Right renal cortex interstitium (tissue), 3 donors: ENCODE measurements at places on chromosomes 6 and 20.
A peak's percentile ranks its signal among the peaks of the same experiment; 100 is the strongest.

DNA sequence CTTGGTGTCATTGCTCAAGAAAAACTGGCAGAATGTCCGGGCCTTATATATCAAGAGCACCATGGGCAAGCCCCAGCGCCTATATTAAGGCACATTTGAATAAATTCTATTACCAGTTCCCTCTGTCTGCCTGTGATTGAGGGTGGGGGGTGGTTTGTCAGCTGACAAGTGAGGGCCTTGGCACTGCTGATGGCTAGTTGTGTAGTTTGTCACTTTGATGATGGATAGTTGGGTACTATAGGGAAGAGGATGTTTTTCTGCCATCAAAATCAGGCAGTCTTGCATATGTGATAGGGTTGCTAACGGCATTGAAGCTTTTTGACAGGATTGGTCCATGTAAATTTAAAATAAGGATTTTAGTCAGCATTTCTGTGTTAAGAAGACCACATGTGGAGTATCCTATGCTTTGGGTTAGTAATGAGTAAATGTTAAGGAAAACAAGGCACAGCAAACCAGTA lies 2.5 kb downstream of the RPL10A start:
- DNase-seq = no peak

DNA sequence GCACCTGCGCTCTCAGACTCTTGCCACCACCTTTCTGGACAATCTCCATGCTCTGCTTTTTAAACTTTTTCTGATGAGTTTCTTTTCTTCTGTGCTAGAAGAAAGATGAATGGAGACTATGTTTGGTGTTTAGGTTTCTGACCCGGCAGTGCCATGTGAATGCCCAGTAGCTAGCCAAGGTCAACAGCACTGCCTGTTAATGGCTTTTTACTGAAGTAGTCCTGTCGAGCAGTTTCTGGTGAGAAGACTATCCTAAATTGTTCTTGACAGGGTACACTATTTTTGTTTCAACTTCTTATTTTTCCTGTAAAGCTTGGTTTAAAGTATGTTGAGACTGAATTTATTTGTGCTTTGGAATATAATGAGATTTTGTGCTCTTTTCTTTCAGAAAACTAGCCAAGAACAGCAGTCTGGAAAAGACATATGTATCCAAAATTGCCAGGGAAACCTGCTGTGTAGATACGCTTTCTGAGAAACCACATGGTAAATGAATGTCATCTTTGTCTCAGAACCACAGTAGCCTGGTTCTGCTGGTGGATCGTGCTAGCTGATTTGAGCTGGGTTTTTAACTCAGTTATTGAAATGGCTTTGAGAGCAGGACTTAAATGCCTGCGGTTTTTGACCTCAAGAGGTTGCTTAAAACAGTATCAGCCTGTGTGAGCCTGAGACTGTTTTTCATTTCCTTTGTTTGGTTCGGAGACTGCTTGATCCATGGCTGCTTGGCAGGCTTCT lies 48.1 kb downstream of the KCNS1 start:
- DNase-seq = no peak

DNA sequence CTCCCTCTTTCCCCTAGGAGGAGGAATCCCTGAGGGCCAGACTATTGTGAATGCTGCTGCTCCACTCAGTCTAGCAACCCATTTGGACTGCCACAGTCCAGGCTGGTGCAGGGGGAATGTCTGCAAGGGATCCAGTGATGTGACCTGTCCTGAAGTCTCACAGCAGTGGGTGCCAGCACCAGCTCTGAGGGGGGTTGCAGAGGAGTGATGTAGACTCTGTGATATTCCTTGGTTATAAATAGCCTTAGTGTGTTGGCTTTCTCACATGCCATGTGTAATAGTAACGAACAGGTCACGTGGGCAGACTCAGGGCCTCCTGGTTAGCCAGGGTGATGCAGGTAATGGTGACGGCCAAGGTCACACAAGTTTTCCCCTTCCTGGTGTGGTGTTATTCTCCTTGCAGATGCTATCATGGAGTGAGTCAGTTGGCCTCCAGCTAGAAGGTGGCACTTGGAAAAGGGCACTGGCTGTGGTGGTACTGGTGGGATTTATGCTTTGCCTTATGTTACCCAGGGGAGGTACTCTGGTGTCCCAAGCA lies 404.4 kb downstream of the UTRN start:
- no peak for DNase-seq

DNA sequence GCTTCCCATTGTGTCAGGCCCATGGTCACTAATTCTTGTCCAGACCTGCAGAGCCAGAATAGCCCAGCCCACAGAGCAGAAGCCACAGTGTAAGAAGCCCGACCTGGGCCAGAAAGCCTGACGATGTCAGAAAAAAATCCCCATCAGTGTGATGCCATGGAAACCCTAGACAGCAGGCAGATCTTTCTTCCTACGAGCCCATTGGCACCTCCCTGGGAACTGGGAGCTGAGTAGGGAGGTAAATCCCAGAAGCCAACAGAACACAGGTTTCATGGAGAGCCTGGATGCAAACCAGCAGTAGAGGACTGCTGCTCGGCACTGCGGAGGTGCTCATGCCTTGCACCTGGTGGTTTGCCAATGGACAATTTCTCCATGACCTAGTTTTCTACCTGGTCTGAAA lies 82.2 kb upstream of the SLC22A16 start:
- no peak for DNase-seq

DNA sequence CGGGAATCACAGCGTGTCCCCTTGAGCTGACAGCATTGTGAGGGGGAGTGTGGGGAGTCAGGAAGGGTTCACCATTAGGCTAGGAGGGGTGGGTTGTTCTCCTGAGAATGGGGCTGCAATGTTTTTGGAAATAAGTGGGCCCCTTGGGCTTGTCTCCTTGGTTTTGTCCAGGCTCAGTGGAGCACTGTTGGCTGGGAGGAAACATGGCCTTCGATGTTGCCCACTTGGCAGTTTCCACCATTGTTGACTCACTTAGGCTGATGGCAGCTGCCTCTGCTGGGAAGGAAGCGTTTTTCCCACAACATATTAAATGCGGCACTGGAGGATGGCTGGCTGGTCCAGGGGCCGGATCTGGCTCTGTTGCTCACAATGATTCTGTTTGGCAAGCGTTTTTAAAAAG lies 512.1 kb downstream of the QKI start:
- DNase-seq = no peak

DNA sequence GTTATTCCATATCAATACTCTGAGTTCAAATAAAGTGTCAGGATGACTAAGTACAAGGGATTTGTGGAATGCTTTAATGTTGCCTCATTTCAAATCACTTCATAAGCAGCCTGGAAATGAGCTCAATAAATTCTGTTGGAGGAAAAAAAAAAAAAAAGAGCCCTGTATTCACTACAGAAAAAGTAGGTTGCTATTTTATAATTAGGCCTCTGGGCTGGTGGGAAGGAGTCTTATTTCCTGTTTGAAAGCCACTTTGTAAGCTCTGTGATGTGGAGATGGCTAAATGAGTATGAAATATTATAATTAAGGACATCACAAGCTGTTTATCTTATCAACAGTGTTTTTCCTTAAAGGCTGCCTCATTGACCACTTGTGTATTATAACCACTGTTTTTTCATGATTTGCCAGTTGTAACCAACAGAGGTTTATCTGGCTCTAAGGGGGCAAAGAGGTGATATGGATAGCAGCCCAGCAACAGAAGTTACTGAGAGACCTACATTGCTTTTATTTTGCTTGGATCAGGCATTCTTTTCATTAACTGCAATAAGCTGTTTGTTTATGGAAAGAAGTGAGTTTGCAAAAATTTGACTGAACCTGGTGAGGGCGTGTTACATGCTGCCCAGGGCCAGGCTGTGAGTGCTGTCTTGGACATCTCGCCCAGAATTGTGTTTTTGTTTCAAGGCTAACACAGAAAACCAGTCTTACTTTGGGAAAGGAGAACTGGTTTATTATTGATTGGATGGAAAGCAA lies 563.3 kb upstream of the MAP3K7 start:
- DNase-seq = no peak

GRCh38 chr6:137002505-137002904 lies 42.3 kb downstream of the IL20RA start:
- no peak for DNase-seq

DNA sequence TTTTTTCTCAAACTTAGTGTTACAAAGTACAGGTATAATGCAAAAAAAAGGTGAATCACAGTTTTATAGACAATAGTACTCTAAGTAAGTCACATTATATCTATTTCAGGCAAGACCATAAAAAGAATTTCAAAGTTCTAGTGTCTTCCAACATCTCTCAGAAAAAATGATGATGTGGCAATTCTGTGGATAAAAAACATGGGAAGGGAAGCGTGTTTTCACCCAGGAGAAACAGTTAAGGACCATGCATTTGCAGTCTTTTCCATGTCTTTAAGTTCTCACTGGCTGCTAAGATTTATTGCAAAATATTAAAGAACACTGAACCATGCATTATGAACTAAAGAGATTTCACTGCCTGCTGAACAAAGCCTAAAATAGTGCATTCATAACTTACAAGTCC lies 1.8 kb downstream of the SSR1 start:
- no peak for DNase-seq

GRCh38 chr20:1838556-1839279 lies 56.5 kb upstream of the SIRPA start:
- peak; percentile 68 for DNase-seq

GRCh38 chr6:24838081-24838480 lies 39.4 kb upstream of the ARMH2 start:
- no peak for DNase-seq

GRCh38 chr6:317448-318144 lies 25.3 kb downstream of the DUSP22 start:
- no peak for DNase-seq

DNA sequence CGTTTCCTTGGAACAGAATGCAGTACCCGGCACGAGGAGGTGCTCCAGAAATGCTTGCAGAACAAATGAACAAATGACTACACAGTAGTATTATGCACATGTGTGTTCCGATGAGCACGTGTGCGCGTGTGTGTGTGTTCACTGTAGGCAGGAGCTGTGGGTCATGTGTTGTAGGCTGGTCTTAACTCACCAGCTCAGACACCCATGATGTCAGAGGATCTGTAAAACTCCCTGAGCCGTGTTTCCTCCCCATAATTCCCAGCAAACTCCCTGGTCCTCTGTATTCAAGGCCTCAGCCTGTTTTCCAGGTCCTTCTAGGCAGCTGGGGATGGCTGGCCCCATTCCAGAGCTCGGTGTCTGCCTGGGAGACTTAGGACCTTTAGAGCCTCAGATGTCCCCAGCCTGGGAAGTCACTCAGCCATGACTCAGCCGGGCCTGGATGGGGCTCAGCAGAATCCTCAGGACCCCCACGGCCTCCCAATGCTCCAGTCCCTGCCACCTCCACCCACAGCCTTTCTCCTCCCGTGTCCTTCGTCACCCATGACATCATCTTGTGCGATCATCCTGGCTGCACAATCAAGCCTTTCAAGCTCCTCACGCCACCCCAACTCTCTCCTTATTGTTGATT lies 475.0 kb upstream of the SULF2 start:
- no peak for DNase-seq

DNA sequence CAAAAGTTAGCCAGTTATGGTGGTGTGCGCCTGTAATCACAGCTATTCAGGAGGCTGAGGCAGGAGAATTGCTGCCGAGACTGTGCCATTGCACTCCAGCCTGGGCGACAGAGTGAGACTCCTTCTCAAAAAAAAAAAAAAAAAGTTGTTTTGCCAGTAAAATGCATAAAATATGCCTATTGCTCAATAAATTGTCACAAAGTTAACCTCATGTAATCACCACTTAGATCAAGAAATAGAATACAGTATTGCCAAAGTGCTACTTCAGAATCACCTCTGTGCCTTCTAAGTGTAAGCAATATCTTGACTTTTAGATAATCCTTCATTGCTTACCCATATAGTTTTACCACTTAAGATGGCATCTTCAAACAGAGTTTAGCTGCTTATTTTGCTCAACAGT lies 80.7 kb downstream of the TRMT11 start:
- no peak for DNase-seq

GRCh38 chr6:146878168-146878951 lies 279.6 kb downstream of the ADGB start:
- DNase-seq = no peak

DNA sequence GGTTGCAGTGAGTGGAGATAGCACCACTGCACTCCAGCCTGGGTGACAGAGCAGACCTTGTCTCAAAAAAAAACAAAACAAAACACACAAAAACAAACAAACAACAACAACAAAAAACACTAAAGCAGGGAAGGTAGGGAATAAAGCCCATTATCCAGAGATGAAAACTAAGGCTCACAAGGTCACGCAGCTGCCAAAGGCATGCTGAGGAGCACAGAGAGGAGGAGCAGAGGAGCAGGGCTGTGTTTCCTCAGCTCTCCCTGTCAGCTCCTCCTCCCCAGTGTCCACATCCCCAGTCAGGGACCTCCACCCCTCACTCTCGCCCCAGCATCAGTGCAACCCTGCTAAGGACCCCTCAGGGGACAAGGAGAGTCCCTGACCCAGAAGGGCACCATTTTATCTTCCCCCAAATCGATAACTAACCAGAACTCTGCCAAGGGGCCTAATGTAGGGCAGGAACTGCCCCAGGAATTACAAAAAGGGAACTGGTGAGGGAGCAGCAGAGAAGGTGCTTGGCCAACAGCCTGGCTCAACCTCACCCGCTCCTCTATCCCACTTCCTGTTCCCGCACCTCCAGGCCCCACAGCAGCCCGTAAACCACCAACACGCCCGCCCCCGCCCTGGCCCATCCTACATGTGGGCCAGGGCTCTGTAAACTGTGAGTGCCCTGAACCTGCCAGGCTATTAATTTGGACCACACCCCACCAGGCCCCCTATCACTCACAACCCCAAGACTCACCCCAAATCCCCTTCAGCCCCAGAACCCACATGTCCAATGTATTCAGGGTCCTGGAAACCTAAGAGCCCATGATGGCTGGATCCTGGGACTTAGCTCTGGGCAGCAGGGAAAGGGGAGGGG lies 9.0 kb downstream of the TEAD3 start:
- no peak for DNase-seq

DNA sequence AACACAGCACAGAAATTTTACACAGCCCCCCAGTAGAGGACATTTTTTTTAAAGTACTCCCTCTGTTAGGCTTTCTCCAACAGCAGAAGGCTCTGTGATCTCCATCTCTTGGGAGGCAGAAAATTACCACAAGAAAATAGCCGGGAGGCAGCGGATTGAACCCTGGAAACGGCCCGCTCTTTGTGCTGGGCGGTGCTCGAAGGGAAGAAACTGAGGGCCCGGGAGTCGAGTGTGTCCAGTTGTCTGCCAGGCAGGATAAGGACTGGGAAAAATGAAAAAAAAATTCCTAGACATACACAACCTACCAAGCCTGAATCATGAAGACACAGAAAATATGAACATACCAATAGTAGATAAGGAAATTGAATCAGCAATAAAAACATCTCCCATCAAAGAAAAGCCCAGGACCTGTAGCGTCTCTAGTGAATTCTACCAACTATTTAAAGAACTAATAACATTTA lies 31.5 kb downstream of the POM121L2 start:
- no peak for DNase-seq
